ENCODE measurements at places on chromosomes 13 and 19.

DNA sequence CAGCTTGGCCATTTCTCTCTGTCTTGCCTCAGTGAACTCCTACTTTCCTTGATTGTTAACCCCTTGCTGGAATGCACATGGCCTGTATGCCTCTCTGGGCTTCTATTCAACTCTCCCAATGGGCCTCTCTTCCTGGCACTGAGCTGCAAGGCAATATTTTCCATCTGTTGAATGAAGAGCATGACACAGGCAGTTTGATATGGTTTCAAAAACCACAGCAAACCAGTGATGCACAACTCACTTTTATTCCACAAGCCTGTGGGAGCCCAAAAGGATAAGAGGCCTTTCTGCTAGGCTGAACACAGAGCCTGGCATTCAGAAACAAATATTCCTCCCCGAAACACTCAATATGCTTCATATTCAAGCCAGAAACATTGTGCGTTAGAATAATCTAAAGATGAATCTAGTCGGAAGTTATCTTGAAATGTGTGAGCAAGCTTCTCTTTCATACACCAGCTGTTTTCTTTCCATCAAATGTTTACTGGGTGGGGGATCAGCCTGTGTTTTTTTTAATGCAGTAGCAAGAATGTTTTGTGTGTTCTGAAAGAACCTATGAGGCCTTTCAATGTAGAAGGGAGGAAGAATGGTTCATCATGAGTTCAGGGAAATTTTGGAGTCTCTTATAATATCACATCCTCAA, 443.1 kb upstream of the SPRY2 start:
- DNase-seq = no peak

- no peak for DNase-seq
Measured at GRCh38 chr13:48161530-48162179, 66.8 kb upstream of the MED4 start.

DNA sequence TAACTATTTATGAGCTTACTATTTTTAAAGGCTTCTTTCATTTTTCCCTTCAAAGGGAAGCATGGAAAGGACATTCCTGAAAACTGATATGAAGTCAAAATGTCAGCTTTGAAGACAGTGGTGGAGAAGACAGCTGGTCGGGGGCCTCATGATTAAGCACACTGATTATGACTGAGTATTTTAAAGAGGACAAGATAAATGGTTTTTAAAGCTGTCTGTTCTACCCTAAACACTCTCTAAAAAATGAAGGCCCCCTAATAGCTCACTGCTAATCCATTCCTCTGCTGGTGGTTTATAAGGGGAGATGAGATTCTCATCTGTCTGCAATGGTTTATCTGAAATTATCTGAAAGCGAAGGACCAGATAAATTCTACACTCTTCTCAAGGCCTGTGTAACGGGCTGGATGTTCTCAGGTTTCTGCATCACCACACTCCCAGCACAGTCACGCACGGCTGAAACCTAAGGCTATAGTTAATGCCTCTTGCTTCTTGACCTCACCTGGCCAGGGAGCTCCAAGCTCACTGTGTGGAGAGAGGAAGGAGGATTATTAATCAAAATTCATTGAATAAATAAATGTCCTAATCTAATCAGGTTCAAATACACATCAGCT, 86.9 kb upstream of the DOCK9 start:
- no peak for DNase-seq

- no peak for DNase-seq
Measured at GRCh38 chr19:12766051-12766521, 9.3 kb downstream of the HOOK2 start.

GRCh38 chr13:33228648-33229445, 56.7 kb downstream of the STARD13 start:
- DNase-seq = no peak

- DNase-seq = no peak
Measured at GRCh38 chr13:45807520-45808099, 43.9 kb downstream of the SIAH3 start.

- DNase-seq = no peak
Measured at GRCh38 chr13:20311596-20311995, 79.5 kb upstream of the GJB6 start.

DNA sequence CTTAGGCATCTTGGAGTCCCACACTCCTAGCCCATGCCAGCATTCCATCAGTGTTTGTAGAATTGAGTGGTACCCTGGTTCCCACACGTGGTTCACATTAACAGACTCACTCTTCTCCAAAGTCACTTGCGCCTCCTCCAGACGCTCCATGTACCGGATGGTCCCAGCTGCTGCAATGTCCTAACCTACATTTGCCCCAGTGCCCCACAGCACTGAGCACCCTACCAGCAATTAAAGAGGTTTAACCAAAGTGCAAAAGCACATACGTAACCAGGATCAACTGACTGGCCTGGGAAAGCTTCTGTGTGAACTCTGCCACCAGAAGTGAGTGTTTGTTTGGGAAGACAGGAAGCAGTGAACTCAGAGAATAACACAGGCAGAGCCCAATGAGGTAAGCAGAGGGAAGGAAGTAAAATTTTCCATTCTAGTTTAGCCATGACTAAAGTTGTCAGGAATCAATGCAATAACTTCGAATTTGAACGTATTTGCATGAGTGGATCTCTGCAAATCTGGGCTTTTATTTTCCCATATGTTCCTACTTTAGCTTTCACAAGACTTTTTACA, 7.3 kb upstream of the MEDAG start:
- DNase-seq = no peak

DNA sequence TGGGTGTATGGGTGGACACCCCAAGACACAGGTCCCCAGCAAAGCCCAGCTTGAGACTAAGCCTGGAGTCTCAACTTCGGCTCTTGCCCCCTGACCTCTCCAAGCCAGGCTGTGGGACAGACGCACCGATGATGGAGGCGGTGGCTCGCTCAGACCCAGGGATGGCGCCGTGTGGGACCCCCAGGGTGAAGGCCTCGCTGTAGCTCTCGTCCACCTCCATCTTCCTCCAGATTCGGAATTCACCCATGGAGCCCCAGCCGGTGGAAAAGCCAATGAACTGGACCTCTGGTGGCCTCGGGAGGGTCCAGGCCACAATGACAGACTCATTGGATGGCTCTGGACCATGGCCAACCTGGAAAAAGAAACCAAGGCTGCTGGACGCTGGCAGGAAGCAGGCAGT, 39.1 kb downstream of the F2RL3 start:
- DNase-seq = no peak

DNA sequence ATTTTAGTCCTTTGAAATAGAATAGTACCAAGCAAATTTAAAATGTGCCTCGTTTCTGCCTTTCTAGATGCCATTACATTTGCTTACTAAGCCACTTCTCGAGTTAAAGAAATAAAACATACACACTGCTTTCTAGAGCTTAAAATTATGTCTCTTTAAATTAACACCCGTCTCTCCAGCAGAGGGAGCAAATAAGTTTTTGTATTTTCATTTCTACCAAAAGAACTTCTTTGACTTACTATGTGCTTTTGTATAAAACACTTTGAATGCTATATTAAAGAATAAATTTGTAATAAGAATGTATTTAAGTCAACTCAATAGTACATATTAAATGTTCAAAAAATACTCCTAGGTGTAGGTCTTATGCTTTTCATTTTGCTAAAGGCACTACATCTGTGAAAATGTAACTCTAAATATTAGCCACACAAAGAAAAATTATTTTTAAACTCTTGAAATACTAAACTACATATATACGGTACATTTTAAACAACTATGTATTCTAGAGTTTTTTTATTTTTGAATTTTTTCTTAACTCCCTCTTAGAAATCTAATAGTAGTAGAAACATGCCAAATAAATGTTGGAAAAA, 269.3 kb upstream of the MIR17HG start:
- DNase-seq = no peak

DNA sequence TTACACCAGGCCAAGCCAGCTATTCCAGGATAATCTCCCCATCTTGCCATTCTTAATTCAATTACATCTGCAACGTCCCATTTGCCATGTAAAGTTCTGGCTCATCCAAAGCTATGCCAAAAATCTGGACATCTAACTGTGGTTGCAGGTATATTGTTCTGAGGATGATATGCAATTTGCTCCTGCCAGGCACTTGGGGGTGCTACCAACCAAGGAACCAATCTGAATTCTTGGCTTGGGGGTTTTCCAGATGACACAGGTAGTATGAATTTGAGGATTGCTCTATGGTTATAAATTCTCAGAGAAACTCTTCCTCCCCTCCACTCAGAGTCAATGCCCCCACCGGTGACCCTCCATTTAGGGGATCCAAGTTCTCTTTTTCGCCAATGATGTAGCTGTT, 33.0 kb downstream of the CRYL1 start:
- DNase-seq = no peak

DNA sequence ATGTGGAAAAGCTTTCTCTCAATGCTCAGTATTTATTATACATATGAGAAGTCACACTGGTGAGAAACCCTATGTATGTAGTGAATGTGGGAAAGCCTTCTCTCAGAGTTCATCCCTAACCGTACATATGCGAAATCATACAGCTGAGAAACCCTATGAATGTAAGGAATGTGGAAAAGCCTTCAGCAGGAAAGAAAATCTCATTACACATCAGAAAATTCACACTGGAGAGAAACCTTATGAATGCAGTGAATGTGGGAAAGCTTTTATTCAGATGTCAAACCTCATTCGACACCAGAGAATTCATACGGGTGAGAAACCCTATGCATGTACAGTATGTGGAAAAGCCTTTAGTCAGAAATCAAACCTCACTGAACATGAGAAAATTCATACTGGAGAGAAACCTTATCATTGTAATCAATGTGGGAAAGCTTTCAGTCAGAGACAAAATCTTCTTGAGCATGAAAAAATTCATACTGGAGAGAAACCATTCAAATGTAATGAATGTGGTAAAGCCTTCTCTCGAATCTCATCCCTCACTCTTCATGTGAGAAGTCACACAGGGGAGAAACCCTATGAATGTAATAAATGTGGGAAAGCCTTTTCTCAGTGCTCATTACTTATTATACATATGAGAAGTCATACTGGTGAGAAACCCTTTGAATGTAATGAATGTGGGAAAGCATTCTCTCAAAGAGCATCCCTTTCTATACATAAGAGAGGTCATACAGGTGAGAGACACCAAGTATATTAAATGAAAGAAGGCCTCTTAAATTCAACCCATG, 34.4 kb downstream of the ZNF568 start:
- DNase-seq = no peak

GRCh38 chr13:80338781-80339562, 2.0 kb downstream of the SPRY2 start:
- DNase-seq = no peak

- no peak for DNase-seq
Measured at GRCh38 chr13:49214917-49215376, 5.2 kb upstream of the MLNR start.

DNA sequence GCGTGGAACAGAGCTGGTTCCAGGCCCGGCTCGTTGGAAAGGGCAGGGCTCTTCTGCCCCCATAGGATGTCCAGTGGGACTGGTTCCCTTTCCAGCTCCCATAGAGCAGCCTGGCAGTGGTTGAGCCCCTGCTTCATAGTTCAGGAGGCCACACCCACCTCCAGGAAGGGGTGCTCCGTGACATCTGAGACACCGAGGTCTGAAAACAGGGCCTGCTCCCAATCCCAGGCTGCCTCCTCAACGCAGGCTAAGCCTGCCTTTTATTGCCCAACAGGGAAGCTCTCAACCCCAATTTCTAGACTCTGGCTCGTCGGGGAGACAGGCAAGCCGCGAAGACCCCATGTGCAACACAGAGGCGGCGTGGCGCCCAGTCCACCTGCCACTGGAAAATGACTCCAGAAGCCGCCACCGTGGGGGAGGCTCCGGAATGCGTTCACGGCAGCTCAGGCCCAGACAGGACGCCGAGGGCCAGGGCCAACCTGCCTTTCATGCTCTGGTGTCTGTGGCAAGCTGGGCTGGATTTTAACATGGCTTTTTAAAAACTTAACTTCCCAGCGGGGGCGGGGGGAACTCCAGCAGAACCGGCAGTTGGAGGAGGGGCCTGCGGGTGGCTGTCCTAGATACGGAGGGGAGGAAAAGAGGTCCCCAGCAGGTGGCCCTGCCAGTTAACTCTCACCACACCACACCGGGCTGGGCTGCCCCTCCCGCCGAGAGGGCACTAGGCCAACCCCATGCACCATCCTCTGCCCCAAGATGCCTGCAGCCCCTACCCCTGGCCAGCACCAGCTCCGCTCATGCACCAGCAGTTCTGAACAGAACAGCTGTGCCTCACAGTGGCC, 17.9 kb upstream of the TINCR start:
- no peak for DNase-seq

DNA sequence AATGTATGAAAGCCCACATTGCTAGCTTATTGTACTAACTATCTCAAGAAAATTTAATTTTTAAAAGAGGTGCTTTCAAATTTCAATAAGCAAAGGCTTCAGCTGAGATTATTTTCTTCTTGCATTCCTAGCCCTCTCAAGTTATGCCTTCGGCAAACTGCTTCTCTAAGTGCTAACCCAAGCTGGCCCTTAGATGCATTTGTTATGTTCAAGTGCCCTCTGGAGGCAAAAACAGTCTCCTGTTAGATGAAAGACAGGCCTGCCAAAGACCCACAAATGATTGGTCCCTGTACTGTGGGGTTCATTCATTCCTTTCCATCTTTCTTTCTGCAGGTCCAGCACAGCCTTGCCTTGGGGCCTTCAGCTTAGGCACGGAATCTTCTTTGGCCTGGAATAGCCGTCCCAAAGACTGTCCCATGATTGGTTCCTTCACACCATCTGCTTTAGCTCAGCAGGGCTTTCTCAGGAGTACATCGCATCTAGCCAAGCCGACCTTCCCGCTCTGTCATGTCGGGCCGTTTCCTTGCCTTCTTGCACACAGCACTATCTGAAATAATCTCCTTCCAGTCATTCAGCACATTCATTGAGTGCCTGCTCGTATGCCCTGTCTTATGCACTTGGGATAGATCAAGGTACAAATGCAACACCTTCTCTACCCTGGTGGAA, 26.4 kb upstream of the TPTE2 start:
- DNase-seq = no peak

DNA sequence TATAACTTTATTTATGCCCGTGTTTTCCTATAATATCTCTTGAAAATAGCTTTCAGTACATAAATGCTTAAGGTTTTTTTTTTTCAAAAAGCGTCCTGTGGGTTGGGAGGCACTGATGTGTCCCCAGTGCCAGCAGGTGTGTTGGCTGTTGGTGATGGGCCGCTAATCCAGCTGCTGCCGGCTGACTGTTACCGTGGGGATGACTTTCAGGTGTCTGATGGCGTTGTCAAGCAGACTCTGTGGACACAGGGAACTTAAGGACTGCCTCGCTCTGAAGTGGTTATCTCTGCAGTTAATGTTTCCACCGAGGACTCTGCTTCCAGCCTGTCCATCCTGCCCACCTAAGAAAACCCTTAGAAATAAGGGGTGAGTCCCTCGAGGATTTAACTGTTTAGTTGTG, 94.5 kb downstream of the ANKRD10 start:
- no peak for DNase-seq

DNA sequence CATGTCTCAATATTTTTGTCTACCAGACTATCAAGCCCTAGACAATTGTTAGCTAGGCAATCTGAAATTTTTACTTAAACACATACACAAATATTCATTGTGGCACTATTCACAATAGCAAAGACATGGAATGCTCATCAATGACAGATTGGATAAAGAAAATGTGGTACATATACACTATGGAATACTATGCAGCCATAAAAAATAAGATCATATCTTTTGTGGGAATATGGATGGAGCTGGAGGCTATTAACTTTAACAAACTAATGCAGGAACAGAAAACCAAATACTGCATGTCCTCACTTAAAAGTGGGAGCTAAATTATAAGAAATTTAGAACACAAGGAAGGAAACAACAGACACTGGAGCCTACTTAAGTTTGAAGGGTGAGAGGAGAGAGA, 288.6 kb upstream of the MIR17HG start:
- DNase-seq = no peak

Data from stimulated activated CD8-positive, alpha-beta memory T cell treated with anti-CD3 and anti-CD28 coated beads, Interleukin-4, amount 100 ng/mL, for 4 hours (primary cell).